ENCODE measurements at places on chromosomes 3 and 15. TPM values are rescaled to one million over a fixed set of nuclear protein-coding genes. Genes with fewer than 3 reads are reported as not detected.

LEKR1 gene
- 1.1 TPM for polyA plus RNA-seq

SERINC4 gene
- polyA plus RNA-seq: 0.90 TPM

ZNF620 gene
- polyA plus RNA-seq: 3.5 TPM

PAQR5 gene
- polyA plus RNA-seq: 0.72 TPM

ZKSCAN7 gene
- 7.3 TPM for polyA plus RNA-seq

IFT57 gene
- 20.2 TPM for polyA plus RNA-seq

PLA2G4B gene
- 7.0 TPM for polyA plus RNA-seq
